Muscle of back (tissue), 13 donors: ENCODE measurements at places on chromosomes 12 and 14. TPM values are rescaled to one million over a fixed set of nuclear protein-coding genes. Genes with fewer than 3 reads are reported as not detected.

DNA sequence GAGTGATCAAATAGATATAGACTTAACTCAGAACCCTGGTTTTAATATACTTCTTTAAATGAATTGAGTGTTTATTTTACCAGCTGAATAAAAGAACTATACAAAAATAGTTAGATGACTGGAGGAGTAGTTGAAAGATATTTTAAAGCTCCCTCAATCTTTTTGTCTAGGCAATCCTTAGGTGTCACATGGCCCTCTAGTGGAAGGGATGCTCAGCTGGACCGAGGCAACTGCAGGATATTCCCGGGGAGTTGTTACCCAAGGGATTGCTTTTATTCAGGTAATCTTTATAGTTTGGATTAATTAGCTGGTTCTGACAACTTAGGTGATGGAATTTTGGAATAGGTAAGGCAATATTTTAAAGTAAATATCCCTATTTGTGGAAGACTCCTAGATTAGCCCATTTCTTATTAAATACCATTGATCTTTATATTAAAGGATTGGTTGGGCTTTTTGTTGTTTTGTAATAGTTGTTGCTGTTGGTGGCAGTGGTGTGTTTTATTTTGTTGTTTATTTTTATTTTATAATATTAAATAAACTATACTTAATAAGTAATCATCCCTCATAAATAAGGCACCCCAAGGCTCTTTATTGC lies 57.1 kb downstream of the ZDHHC17 start:
- no peak for DNase-seq

- no peak for DNase-seq
These were observed 226.7 kb downstream of the VRK1 start for GRCh38 chr14:97023871-97024270.

DNA sequence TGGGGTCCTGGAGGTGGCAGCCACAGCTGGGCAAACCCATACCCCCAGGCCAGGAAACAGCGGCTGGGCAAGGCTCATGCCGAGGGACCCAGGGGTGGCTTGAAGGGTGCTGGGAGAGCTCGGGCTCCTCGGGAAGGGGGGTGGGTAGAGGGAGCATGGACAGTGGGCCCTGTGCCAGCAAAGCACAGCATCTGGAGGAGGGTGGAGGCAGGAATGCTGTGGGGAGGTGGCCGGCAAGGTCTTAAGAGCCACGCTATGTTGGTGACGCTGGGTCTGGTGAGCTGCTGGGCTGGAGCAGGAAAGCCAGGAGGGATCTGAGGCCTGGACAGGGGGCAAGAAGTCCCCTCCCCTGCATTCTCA lies 48.2 kb upstream of the DLK1 start:
- DNase-seq = peak; percentile 91

DNA sequence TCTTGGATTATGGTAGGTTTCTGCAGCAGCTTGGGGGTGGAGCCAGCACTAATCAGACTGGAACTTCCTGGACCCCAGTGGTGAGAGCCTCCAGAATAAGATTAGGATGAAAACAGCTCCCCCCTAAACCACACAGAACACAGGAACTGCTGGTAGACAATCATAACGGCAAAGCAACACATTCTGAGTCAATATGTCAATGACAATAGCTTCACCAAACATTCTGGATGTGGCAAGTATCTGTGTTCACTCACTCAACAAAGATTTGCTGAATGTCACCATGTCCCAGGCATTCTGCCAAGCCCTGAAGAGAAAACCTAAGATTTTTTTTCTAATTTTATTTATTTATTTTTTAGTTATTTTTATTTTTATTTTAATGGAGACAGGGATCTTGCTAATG lies 65.2 kb downstream of the LRRC74A start:
- no peak for DNase-seq

DNA sequence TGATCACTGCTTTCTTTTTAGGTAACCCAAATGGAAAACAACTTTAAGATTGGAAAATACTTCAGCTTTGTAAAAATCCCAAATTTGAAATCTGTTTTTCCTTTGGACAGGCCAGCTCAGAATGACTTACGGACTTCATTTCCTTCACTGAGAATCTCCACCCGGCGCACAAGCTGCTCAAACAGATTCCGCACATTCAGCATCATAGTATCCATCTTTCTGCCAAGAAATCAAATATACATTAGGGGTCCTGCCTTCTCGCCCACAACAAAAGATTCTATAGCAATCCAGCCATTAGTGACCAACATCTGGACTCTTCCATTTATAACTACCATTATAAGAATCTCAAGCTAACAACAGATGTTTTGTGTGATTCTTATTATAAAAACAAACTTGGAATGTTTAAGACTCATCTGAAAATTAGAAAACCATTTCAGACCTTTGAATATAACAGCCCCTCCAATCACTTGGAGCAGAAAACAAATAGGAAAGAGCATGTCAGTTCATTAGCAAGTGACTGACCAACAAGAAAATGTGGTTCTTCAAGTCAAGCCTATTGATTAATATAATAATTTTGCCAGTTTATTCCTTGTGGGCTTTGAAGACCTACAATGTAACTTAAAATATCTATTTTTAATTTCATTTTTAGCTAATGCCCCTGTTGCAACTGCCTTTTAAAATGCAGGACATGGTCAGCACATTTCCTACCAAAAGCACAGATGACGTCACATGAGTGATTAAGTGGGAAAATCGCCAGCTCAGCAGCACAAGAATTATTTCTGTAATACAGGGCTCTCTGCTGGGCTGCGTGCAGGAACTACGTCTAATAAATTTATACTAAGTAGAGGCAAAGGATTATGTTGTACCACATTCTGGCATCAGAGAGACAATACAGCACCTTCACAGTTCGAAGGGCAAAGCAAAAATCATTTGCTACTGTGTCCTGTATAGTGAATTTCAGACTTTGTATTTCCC lies 8.5 kb downstream of the RACGAP1 start:
- peak; percentile 91 for DNase-seq

OR6C2 gene
- not detected for polyA plus RNA-seq

RD3L gene
- not detected for polyA plus RNA-seq

ST8SIA1 gene
- 12.1 TPM for polyA plus RNA-seq

TAOK3 gene
- polyA plus RNA-seq = 20.0 TPM
